Mammary epithelial cell (primary cell): ENCODE measurements at places on chromosomes 13 and 19. TPM values are rescaled to one million over a fixed set of nuclear protein-coding genes. Genes with fewer than 3 reads are reported as not detected.

DNA sequence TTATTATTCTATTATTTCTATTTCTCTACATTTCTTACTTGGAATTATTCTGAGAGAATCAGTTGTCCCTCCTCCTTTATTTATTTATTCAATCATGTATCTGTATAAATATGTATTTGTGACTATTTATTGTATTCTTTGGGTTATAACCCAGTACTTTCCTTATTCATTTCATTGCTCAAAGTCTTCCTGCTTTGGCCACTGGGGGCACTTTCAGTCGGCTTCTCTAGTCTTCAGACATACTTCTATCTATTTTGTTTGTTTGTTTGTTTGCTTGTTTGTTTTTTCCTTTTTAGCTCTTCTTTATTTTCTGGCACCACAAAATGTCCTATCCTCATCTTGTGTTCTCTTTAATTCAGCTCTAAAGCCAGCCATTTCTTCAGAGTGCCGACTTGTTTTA, 260.4 kb downstream of the NALCN start:
- no peak for DNase-seq

FGF22 gene
- not detected for total RNA-seq

DNA sequence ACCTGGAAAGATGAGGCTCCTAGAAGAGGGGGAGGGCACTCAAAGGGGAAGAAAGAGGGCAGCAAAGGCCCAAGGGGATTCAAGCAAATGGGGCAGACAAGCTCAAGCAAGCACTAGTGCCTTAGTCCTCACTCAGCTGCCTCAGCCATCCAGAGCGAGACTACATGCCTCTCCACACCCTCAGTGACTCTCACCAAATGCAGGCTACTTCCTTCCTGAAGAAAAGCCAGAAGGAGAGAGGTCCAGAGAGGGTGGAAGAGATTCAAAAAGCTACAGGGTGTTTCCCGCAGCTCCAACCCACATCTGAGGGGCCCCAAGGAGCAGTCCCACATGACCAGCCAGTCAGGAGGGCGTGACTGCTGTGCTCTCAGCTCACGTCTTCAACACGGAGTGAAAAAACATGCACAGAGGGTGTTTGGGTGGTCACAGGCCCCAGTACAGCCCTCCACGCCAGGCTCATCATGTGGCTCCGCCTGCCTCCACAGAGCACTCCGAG, 40.5 kb downstream of the MIPEP start:
- no peak for DNase-seq

- DNase-seq, result no peak
Measured at GRCh38 chr13:30290812-30291436, 16.4 kb downstream of the KATNAL1 start.

GRCh38 chr13:109318945-109319590, 467.3 kb downstream of the IRS2 start:
- no peak for DNase-seq

GRCh38 chr13:36131931-36132297, 732 bp upstream of the DCLK1 start:
- no peak for DNase-seq

GRCh38 chr13:95706356-95706755, 29.4 kb downstream of the DNAJC3 start:
- no peak for DNase-seq

GRCh38 chr19:2732157-2732725, 7.6 kb downstream of the SLC39A3 start:
- no peak for DNase-seq

DNA sequence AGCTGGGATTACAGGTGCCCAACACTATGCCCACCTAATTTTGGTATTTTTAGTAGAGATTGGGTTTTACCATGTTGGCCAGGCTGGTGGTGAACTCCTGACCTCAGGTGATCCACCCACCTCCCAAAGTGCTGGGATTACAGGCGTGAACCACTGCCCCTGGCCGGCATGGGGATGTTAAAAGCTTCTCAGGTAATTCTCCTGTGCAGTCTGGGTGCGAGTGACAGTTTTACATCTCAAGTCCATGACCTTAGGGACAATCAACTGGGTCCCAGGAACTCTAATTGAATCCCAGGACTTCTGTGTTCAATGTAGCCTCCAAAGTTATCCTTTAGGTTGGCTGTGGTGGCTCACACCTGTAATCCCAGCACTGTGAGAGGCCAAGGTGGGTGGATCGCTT, 100.1 kb upstream of the TSHZ3 start:
- no peak for DNase-seq

DNA sequence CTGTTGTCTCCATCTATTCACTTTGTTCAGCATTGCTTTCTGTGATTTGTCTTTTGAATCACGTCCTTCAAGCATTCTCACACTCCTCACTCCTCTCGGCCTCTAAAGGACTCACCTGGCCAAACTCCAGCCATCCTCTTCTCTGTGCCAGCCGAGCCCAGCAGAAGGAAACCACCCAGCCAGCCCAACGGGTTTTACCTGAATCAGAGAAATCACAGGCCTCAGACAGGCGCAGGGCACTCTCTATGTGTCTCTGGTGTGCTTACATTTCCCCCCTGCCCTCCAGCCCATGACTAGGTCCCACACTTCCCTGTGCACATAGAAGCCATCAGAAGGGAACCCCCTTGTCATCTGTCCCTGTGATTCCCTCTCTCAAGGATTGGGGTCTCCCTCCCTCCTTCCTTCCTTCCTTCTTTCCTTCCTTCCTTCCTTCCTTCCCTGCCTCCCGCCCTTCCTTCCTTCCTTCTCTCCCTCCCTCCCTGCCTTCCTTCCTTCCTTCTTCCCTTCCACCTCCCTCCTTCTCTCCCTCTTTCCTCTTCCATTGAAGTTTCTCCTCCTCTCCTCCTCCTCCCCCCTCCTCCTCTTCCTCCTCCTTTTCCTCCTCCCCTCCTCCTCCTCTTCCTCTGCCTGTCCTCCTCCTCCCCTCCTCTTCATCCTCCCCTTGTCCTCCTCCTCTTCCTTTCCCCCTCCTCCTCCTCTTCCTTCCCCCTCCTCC, 8.8 kb upstream of the ZNF541 start:
- peak; percentile 51 for DNase-seq

DNA sequence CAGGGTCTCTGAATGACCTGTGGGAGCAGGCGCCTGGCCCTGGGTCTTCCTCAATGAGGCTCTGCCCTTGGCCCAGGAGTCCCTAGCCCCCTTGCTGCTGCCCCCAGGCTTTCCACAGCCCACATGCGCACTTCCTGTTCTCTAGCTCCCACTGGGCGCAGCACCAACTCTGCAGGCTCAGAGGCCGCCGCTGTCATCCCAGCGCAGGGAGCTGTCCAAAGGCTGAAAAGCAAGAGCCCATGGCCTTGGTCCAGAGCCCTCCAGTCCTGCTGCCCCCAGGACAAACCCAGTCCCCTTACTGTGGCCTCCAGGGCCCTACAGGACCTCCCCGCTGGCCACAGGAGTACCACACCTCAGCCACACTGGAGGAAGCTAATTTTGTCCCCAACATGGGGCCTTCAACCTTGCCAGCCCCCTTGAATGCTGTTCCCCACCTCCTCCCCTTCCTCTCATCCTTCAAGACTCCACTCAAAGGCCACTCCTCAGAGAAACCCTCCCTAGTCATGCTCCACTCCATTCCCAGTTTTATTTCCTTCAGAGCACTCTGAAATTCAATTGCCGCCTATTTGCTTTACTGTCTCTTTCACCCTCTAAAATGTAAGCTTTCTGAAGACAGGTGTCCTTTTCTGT, 8.0 kb upstream of the POU2F2 start:
- DNase-seq, result peak; percentile 39

DNA sequence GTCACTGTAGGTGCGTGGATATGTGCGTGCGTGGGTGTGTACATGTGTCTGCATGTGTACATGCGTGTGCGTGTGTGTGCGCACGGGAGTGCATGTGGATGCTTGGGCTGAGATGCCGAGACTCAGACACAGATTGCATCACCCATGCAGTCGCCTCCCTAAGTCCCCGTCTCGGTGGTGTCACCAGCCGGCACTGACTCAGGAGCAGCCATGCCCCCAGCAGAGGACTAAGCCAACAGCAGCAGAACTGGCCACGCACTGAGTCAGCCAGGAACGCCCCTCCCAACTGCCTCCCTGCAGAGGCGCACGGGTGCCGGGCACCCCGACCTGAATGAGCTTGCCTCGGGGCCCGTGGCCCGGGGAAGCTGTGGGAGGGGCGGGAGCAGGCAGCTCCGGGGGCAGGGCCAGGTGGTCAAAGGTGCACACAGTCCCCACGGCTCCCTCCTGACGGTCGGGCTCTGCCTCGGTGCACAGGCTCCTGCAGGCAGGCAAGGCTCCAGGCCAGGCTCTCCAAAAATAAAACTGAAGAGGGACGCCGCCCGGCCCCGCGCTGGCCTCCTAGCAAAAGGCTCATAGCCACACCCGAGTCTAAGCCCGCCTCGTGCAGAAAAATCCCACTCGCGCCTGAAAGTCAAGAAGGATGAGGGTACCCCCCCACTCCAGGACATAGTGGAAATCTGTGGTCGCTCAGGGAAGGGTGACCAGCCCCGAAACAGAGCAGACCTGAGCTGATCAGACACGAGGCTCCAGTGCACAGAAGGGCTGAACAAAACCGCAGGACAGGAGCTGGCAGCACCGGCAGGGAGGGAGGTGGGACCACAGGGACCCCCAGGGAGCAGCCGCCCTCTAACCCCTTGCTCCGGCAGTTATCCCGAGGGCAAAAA, 49.2 kb downstream of the GADD45B start:
- peak; percentile 72 for DNase-seq

GRCh38 chr13:30739761-30740642, 4.7 kb downstream of the ALOX5AP start:
- peak; percentile 92 for DNase-seq

DNA sequence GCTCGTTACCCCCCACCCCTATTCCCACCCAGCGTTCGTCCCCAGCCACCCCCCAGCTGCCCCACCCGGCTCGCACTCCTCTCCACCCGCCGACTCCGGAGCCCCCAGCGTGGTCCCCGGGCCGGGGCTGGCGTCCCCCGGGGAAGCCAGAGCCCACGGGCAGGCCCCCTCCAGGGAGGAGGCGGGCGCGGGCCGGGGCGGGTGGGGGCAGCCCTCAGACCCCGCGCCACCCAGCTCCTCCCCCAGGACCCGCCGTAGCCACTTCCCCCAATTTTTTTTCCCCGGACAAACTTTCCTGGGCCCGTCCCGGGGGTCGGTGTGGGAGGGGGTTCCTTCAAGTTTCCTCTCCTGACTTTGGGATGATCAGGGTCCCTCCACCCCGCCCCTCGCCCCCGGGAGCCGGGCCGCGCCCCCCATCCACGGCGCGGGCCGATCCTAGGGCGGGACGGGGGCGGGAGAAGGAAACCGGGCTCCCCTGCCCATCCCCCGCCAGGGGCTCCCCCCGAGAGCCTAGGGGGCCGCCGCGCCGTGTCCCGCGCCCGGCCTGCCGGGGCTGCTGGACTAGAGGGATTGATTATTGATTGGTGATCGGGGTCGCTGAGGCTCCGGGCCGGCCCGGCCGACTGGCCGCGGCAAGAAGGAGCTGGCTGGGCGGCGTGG, 927 bp upstream of the TSHZ3 start:
- no peak for DNase-seq

MADCAM1 gene
- 0.33 TPM for total RNA-seq

- no peak for DNase-seq
Measured at GRCh38 chr13:99896369-99897075, 75.0 kb downstream of the ZIC5 start.

DNA sequence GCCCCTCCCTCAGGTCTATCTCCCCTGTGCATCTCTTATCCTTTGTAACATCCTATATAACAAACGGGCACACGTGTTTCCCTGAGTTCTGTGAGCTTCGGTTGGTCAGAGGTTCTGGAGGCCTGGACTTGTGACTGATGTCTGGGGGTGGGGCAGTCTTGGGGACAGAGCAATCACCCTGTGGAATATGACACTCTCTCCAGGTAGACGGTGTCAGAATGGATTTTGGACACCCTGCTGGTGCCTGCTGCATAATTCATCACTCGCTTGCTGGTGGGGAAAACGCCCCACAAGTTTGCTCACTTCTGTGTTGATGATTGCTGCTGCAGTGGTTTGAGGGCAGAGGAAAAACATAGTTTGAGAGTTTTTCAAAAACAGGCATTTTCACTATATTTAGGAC, 223.2 kb downstream of the UQCRFS1 start:
- no peak for DNase-seq

DNA sequence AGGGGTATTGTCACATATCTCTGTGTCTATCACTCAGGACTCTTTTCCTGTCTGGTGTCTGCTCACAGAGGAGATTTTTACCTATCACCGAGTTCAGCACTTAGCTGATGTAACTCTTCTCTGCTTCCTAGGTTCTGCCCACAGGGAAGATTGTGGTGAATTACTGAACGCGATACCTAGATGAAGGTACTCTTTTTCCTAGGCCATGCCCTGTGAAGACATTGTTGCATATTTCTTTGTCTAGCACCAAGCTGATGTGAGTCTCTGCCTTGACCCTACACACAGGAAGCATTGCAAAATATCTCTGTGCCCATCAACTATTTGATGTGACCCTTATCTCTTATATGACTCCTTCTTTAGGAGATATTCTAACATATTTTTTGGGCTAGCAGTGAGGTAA, 72.1 kb upstream of the ZNF43 start:
- no peak for DNase-seq

DNA sequence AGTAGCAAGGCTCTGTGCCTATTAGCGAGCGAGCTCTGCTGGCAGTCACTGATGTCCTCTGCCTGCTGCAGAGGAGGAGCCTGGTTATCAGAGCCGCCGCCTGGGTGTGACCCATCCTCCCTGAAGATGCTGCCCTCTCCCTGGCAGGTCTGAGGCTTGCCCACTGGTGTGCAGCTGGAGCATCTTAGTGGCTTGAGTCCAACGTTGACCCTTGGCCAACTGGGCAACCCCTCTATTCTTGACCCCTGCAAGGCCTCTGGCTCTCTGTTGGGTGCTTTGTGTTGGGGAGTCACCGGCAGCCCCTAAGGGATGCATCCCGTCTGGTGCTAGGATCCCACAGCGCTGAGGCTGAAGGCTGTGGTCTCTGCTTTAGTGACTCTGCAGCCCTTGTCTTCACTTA, 277.9 kb upstream of the SOX1 start:
- no peak for DNase-seq
